ENCODE measurements at places on chromosomes 13 and 19. TPM values are rescaled to one million over a fixed set of nuclear protein-coding genes. Genes with fewer than 3 reads are reported as not detected.

The KCNJ14 gene
- total RNA-seq, result 2.3 TPM

The ZNF585A gene
- total RNA-seq, result 20.0 TPM

DNA sequence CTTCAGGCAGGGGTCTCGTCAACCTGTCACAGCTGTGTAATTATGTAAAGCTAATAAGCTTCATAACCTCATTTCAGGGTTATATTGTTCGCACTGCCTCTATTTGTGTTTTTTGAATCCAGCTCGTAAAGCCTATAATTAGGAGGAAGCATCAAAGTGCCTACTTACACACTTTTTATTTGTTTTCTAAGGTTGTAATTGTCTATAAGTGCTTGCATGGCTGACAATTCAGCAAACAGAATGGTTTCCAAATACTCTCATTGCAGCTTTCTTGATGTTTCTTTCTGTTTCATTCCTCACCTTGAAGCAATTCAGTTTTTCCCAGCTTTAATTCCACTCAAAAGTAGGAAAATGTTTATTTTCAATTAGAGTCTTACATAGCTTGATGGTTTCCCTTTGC, 336.3 kb downstream of the HS6ST3 start:
- no peaks in the 10 kb centered on the region for H3K36me3 ChIP-seq
- no peak for DNase-seq
- no peak overlapping the region for H3K27ac ChIP-seq
- no peak overlapping the region for H3K4me3 ChIP-seq
- H3K4me1 ChIP-seq, result no peaks in the 10 kb centered on the region
- no peaks in the 10 kb centered on the region for H3K27me3 ChIP-seq

DNA sequence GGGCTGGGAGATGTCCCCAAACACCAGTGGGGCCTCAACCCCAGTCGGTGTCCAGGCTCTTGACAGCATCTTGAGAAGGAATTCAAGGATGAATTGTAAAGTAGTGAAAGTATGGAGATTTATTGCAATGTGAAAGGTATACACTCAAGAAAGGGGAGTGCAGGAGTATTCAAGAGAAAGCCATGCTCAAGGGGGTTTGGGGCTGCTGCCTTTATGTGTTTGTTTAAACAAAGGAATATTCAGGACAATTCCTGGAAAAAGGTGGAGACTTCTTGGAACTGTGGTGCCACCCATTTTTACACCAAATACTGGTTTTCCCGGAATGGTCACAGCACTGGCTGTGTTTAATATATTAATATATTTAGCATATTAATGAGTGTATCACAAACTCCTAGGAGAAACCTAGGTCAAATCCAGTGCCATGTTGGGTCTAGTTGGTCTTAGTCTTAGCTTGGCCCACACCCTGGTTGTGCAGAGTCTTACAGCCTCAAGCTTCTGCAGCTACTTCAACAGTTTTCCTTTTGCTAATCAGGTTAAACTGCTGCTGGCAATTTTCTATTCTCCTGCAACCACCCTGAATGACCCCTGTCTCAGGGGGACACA, 138.5 kb upstream of the TMTC4 start:
- no peak overlapping the region for H3K27ac ChIP-seq
- H3K4me3 ChIP-seq, result no peak overlapping the region
- no peak for DNase-seq
- no peaks in the 10 kb centered on the region for H3K27me3 ChIP-seq

All from B cell (primary cell).